ENCODE measurements at places on chromosomes 2 and 18.

GRCh38 chr18:3152294-3152693 is 67.5 kb downstream of the MYOM1 start:
- no peak for DNase-seq

- no peak for DNase-seq
Observed at GRCh38 chr18:7038330-7038851, 79.2 kb downstream of the LAMA1 start.

GRCh38 chr2:80256782-80257167 is 47.8 kb downstream of the LRRTM1 start:
- no peak for DNase-seq

DNA sequence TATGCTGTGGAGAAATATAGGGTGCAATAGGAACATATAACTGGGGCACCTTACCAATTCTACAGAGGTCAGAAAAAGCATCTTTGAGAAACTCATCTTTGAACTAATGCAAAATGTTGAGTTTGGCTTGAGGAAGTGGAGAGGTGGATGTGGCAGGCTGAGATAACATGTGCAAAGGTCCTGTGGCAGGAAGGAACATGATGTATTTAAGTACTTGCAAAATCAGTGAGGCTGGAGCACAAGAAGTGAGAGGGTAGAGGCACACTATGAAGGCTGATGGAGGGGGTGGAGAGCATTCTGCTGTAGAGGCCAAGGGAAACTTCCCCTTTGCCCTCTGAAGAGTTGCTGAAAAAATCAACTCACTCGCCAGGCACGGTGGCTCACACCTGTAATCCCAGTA is 14.7 kb upstream of the RAB1A start:
- no peak for DNase-seq

DNA sequence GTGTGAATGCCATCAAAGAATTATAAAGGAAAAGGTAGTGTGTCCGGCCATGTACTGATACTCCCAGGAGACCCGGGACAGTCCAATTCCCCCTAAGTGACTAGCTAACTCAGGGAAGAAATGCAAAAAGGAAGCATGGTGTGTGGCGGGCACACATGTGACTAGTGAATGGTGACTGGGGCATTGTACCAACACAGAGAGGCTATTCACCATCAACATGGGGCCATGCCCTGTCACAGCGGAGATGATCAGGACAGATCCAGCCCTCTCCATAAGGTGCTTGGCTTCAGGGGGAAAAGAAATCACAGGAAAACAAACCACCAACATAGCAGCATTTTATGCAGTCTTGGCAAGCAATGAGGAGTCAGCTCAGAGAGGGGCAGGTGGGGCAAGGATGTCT is 34.3 kb downstream of the FAM168B start:
- DNase-seq, result no peak

GRCh38 chr2:149994057-149994728 is 406.6 kb upstream of the MMADHC start:
- DNase-seq, result no peak

Data from CD4-positive, alpha-beta T cell treated with Interleukin-2 at 100 ng/mL for 4 hours (primary cell).